Cortex of kidney (tissue), 1 donor: ENCODE measurements at places on chromosomes 3 and 15.

DNA sequence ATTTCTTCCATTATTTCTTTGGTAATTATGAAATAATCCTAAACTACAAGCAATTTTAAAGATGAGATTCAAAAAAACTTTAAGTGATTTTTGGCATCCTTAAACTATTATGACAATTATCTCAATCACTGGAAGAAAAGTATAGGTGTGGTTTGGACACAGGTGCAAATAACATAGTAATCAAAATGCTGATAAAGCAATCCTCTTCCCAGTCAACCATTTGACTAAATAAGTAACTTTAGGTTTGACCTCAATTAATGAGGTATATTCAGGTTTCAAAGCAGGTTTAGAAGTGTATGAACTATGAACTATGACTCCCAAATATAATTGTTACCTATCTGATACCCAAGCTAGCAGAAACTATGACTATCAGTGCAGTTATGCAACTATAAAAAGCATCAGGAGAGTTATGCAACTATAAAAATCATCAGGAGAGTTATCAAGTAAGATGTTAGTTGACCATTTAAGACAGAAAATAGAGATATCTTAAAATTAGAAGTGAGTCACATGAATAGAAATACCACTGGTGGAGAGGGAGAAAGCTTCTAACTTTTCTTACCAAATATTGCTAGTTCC is 8.9 kb upstream of the CNTN3 start:
- DNase-seq, result no peak

- DNase-seq, result no peak
These were observed 34.3 kb downstream of the DNAH1 start for GRCh38 chr3:52350416-52350815.

DNA sequence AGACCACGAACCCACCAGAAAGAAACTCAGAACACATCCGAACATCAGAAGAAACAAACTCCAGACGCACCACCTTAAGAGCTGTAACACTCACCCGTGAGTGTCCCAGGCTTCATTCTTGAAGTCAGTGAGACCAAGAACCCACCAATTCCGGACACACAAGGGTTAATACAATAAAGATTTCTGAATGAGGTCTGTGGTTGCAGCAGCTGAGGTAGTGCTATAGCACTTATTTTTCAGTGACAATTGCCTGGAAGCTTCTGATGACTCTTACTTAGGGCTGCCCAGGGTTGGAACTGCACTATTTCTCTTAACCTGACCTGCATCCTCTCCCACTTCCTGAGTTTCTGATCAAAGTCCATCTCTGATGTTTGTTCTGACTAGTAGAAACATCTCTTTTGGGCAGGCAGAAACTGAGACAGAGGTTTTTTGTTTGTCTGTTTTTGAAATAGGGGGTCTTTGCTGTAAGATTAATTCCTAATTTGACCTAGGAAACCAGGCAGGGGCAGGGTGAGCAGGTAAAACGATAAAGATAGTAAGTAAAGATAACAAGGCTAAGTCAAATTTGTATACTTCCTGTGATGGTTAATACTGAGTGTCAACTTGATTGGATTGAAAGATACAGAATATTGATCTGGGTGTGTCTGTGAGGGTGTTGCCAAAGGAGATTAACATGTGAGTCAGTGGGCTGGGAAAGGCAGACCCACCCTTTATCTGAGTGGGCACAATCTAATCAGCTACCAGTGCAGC is 169.1 kb downstream of the GAP43 start:
- DNase-seq, result no peak

GRCh38 chr3:176794406-176794805 is 402.9 kb downstream of the TBL1XR1 start:
- no peak for DNase-seq

DNA sequence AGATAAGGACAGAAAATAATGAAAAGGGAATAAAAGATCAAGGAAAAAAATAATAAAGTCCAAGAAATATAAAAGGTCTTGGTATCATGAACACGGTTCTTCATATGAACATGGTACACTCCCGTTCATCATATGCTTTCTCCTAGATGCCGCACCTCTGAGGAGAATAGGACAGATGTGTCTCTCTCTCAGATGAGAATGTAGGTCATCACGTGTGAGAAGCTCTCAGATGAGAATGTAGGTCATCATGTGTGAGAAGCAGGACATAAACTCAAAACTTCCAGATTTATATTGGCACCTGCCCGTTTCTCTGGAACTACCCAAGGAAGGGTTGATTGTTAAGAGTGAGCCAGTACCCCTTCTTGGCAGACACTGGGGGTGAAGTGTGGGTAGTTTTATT is 29.9 kb upstream of the IQCF6 start:
- DNase-seq, result no peak

DNA sequence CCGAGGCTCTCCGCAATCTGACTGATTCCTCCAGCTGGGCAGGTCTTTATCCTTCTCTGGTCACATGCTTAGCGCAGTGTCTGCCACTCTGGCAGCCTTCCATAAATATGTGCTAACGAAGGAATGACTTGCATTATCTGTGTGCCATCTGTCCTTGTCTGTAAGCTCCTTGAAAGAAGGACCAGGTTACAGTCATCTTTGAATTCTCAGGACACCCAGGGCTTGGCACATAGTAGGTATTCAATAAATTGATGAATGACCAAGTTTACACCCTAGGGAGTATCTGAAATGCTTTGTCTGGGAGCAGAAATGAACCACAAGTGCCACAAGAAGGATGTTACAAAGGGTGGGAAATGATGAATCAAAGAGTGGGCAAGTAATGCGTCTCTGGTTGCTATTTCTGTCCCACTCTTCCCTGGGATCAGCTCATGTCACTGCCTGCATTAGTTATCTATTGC is 16.5 kb upstream of the FAM3D start:
- no peak for DNase-seq

DNA sequence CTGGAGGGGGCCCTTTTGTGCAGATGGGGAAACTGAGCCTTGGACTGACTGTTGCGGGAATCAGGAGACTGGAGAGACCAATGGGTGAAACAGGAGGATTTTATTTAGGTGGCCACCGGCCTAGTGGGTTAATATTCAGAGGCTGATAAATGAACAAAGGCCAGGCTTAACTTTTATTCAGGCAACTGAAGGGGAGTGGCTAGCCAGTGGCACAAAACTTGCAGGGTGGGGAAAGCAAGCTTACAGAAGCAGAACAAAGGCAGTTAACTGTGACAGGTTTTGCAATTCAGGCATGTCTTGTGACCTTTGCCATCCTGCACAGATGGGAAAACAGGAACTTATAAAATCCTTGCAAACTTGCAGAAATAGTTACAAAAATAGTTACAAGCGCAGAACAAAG is 24.9 kb upstream of the ACAD9 start:
- DNase-seq, result no peak

- DNase-seq, result no peak
These were observed 45.7 kb upstream of the WNT5A start for GRCh38 chr3:55532806-55533205.

GRCh38 chr15:74790080-74790916 is 8.4 kb downstream of the CSK start:
- no peak for DNase-seq

DNA sequence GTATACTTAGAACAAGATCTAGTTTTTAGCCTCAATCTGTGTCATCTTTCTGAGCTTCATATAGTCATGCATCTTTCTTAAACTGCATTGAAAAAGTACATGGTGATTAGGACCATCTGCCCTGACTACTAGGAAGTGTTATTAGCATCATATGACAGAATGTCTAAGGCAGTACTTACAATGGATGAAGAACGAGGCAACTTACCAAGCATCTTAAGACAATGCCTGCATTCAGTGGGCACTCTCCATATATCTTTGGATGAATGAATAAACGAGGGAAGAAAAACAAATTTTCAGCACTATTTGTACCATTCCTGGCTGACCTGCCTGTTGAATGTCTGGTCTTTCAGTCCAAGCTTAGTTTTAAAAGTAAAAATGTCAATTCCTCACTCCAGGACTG is 185.4 kb upstream of the EPHA3 start:
- no peak for DNase-seq

GRCh38 chr3:24622138-24622537 is 127.5 kb upstream of the THRB start:
- DNase-seq, result no peak

DNA sequence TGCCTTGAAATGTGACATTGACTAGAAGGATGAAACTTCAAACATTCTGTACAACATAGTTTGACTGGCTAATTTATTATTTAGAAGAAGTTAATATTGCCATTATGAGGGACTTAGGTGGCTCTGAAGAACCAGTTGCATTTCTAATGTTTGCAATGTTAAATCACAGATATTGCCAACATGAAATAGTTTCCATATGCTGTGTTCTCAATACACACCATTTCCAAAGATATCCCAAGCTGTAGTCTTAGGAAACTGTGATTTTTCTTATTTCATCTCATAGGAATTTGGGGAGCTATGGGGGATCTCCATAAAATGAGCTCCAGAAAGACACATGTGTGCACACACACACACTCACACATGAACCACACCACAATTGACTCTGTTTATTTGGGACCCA is 36.3 kb downstream of the ALG1L2 start:
- DNase-seq, result no peak

GRCh38 chr3:47145272-47145671 is 18.6 kb downstream of the SETD2 start:
- no peak for DNase-seq

GRCh38 chr15:28005004-28005527 is 94.0 kb downstream of the OCA2 start:
- DNase-seq, result no peak

- no peak for DNase-seq
These were observed 197.7 kb upstream of the GBE1 start for GRCh38 chr3:81958972-81959640.

DNA sequence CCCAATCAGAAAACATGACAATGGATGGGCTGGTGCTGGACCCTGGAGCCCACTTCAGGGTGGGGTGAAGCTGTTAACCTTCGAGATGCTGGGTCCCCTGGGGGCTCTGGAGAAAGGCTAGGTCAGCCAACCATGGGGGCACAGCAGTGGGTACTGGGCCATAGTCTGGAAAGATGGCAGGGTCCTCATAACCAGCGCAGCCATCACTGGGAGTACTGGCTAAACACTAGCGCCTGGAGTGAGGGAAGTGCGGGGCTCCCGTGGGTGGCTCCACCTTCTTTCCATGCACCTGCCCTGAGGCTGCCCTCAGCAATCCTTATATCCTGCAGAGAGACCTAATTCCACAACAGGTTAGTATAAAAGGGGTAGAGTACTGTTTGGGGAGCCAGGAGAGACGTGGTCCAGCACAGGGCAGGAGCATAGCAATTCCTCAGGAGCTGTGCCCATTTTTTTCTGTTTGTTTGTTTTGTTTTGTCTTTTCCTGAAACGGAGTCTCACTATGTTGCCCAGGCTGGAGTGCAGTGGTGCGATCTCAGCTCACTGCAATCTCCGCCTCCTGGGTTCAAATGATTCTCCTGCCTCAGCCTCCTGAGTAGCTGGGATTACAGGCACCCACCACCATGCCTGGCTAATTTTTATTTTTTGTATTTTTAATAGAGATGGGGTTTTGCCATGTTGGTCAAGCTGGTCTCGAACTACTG is 122.6 kb upstream of the MEF2A start:
- no peak for DNase-seq

GRCh38 chr15:70212286-70212962 is 114.7 kb upstream of the TLE3 start:
- DNase-seq, result no peak

DNA sequence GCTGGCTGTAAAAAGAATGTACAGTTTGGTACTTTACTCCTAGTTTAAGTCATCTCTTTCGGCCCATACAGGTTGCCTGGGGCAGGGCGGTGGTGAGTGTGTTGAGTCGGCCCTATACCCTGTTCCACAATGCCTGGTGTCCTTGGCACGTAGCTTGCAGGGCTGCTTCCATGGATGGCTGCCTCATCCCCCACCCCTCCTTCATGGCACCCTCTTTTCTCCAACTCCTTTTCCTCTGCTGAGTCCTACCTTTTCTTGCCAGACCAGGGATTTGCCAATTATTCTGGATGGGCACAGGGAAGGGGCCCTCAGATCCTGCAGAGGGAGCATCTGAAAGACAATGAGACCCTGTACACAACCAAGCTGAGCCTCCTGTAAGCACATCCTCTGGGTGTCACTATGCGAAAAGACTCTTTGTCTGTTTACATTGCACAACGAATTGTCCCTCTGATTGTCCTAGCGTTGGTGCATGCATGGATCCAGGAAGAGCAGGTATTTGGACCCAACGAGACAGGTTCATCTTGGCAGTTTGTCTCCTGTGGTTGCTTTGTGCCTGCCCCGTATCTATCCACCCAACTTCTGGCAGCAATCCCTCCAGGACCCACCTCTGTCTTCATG is 73.6 kb upstream of the CGNL1 start:
- no peak for DNase-seq

DNA sequence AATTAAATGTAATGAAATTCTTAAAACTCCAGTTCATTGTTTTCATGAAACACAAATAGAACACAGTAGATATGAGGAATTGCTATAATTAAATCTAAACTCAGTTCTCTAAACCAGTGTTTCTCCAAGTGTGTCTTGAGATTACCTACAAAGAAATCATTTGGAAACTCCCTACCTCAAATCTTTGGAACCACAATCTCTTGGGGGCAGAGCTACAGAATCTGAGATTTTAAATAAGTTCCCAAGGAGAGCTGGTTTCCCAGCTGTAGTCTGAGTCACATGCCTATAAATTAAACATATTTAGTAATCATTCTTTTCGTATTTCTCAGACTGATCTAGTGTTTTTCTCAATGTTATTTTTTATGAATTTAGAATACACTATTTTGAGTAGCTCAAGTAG is 17.0 kb upstream of the ACTC1 start:
- no peak for DNase-seq

DNA sequence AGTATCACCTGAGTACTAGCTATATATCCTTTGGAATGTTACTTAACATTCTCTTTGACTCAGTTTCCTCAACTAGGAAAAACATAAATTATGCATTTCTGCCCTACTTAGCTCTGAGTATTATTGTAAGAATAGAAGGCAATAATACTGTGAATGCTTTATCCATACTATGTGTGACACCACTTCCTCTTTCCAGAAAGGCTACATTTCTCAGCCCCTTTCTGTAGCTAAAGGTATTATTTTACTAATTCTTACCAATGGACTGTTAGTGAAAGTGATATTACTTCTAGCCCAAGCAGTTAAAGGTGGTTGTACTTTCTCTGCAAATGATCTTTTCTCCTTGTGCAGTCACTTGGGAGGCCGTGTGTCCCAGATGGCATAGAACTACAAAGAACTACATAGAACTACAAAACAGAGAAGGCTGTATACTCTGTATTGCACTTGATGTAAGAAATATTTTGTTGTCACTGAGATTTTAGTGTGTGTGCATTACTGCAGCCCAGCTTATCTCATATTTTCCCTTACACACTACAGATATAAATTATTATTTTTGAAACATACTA is 35.1 kb downstream of the MYH15 start:
- no peak for DNase-seq

GRCh38 chr15:97459771-97460170 is 500.7 kb upstream of the ARRDC4 start:
- no peak for DNase-seq

DNA sequence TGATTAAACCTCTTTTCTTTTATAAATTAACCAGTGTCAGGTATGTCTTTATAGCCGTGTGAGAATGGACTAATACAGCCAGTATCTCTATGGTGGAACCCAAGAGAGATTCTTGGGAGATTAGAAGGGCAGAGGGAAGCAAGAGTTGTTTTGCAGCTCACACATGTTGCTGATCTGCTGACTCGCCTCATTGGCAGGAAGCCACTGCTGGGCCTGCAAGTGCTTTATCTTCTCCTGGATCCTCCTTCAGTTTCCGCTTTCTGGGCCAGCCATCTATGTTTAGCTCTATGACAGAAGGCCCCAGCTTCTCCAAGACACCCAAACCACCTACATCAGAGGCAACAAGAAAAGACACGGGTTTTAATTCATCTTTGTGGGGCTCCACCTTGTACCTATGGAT is 23.4 kb upstream of the GALNT15 start:
- DNase-seq, result no peak

- no peak for DNase-seq
These were observed 26.3 kb downstream of the TMEM44 start for GRCh38 chr3:194606941-194607340.
